PC-9 (cell line): ENCODE measurements at places on chromosomes 4 and X. TPM values are rescaled to one million over a fixed set of nuclear protein-coding genes. Genes with fewer than 3 reads are reported as not detected.

- 0 out of 2 replicates have a peak overlapping the region, but pooled peaks have one; percentile 12 for H3K4me3 ChIP-seq
- peaks cover 52% of the 10 kb centered on the region for H3K4me1 ChIP-seq
- H3K27ac ChIP-seq = peak overlapping the region; percentile 99
Observed at GRCh38 chr4:11698846-11699590, 270.3 kb upstream of the HS3ST1 start.

DNA sequence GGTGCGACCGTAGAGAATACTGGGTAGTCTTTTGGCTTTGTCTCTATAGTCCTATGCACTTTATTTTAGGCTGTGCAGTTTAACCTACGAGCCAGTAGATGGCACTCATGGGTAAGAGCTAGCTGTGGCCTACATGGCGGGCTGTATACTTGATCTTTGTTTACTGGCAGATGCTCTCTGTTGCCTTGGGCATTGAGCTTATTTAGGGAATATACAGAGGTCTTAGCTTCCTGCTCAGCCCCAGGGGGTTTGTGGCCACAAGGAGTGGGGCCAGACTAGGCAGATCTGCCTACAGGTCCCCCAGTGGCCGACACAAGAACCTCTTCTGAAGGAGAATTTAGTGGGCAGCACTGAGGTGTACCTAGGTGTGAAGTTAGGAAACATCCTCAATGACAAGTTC is 227.6 kb upstream of the HDX start:
- H3K36me3 ChIP-seq = no peaks in the 10 kb centered on the region
- H3K27ac ChIP-seq = no peak overlapping the region
- H3K4me3 ChIP-seq = no peak overlapping the region
- no peaks in the 10 kb centered on the region for H3K27me3 ChIP-seq
- no peak for DNase-seq

GRCh38 chrX:43560247-43560946 is 95.7 kb upstream of the MAOA start:
- no peak overlapping the region for H3K27ac ChIP-seq
- H3K27me3 ChIP-seq = no peaks in the 10 kb centered on the region
- no peak for DNase-seq
- peaks cover 6% of the 10 kb centered on the region for H3K4me1 ChIP-seq

Gene CNGA1
- total RNA-seq = 1.4 and 1.8 TPM in 2 replicates

Gene PFKFB1
- 0.63 and 0.74 TPM in 2 replicates for total RNA-seq

DNA sequence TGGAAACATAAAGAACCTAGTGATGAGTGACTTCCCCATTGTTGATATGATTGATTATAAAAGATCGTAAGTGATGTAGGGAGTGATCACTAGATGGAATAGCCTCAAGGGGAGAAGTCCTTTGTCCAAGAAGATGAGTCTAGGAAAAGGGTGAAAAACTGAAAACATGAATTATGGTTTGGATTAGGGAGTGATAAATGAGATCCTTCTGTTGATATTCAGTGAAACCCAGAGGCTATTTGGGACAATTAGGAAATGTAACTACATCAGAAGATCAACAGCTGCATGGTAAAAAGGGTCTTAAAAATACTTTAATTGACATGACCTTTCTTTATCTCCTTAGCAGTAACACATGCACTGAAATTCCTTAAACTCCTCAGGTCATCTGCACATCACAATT is 124.0 kb upstream of the UNC5C start:
- H3K4me1 ChIP-seq = no peaks in the 10 kb centered on the region
- H3K27ac ChIP-seq = no peak overlapping the region

GRCh38 chrX:7028246-7028645 is 119.3 kb upstream of the STS start:
- H3K4me3 ChIP-seq = no peak overlapping the region
- H3K27me3 ChIP-seq = no peaks in the 10 kb centered on the region
- H3K4me1 ChIP-seq = no peaks in the 10 kb centered on the region
- DNase-seq = no peak

Gene SYN1
- total RNA-seq = not detected in 2 replicates

Gene BRS3
- not detected in 2 replicates for total RNA-seq

DNA sequence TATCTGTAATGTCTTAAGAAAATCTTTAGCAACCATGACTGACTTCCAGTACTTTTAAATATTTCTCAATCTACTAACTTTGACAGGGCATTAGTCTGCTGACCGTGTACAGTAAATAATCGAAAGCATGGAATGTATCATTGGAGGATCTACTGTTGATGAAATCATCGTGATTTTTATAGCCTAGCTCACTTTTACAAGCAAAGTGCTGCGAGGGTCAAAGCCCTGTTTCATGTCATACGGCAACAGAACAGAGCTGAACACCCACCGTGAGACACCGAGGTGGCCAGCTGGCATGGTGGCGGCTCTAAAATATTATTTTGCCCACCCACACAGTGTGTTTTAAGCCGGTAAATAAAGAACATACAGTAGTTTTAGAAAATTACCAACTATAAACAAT is 679.3 kb downstream of the FAT4 start:
- no peaks in the 10 kb centered on the region for H3K4me1 ChIP-seq
- H3K27me3 ChIP-seq = no peaks in the 10 kb centered on the region
- H3K4me3 ChIP-seq = no peak overlapping the region
- H3K27ac ChIP-seq = no peak overlapping the region

Gene ASMTL
- total RNA-seq = 42.7 and 55.4 TPM in 2 replicates

Gene BTC
- 4.5 TPM in 2 replicates for total RNA-seq

DNA sequence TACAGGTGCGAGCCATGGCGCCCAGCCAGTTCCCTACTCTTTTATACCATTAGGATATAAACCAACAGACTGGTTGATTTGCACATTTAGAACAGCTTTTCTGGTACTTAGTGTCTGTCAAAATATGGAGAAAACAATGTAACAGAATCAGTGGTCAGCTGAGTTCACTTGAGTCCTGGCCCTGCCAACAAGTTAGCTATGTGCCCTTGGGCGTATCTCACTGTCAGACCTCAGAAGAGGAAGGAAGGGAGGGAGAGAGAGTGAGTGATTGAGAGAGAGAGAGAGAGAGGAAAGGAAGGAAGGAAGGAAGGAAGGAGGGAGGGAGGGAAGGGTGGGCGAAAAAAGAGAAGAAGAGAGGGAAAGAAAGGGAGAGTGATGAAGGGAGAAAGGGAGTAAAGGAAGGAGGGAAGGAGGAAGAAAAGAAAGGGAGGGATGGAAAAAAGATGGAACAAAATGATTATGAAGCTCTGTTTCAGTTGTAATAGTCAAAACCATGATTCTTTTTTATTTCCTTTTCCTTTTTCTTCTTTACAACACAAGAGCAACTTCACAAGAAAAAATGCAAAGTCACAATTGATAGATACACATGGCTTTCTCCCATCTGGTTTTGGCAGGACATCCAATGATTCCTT is 55.7 kb upstream of the PDGFRA start:
- no peaks in the 10 kb centered on the region for H3K4me1 ChIP-seq
- no peaks in the 10 kb centered on the region for H3K36me3 ChIP-seq
- H3K27ac ChIP-seq = no peak overlapping the region
- H3K27me3 ChIP-seq = no peaks in the 10 kb centered on the region
